KG1 (cell line): ENCODE measurements at places on chromosomes 1 and 21.
A peak's percentile ranks its signal among the peaks of the same experiment; 100 is the strongest.

DNA sequence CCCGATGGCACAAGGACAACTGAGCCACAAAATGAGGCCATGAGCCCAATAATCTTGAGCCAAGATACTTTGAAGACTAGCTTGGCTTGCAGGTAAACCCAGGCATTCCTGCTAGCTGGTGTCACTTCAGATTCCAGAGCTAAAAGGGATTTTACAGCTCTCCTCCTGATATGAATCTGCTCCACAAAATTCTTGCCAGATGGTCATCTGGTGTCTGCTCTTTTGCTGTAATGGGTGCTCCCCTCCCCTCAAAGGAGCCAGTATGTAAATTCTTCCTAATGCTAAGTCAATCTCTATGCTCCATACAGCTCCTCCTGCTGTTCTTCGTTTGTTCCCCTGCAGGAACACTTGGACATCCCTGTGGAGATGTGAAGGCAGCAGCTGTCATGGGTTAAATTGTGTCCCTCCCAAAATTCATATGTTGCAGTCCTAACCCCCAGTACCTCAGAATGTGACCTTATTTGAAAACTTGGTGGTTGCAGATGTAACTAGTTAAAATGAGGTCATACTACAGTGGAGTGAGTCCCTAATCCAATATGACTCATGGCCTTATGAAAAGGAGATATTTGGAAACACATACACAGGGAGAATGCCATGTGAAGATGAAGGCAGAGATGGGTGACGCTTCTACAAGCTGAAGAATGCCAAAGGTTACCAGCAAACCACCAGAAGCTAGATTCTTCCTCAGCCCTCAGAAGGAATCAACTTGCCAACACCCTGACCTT is 180.6 kb upstream of the PALMD start:
- DNase-seq, result no peak

DNA sequence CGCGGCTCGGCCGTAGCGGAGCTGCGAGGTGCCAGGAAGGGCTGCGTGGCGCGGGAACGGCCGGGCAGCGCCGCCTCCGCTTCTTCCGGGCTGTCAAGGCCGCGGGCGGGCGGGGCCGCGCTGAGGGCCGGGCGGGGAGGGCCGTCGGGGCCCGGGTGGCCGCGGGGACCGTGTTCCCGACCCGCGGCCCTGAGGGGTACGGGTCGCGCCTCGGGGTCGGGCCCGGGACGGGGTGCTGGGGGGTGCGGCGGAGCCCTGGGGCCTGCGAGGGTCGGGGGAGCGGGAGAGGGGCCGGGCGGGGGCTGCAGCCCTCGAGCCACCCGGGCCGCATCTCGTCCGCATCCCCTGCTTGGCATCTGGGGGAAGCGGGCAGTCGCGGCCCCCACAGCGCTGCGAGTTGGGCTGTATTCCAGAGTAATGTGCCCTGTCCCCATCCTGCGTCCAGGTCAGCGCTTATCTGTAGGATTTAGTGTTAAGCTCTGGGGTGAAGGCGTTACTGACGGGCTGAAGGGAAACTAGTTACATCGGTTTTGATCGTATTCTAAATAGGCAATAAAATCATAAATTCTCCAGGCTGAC is 379 bp downstream of the RER1 start:
- no peak for DNase-seq

GRCh38 chr1:41497056-41497440 is 12.6 kb upstream of the EDN2 start:
- DNase-seq, result no peak

- no peak for DNase-seq
Measured at GRCh38 chr1:9039761-9040658, 13.8 kb upstream of the SLC2A7 start.

GRCh38 chr21:30448514-30448913 is 8.4 kb downstream of the KRTAP15-1 start:
- no peak for DNase-seq

GRCh38 chr1:89786628-89787214 is 34.1 kb upstream of the LRRC8D start:
- DNase-seq, result no peak

- DNase-seq, result no peak
Measured at GRCh38 chr1:184865831-184866230, 108.5 kb downstream of the NIBAN1 start.

GRCh38 chr1:156961709-156962108 is 41.3 kb downstream of the LRRC71 start:
- DNase-seq, result no peak

DNA sequence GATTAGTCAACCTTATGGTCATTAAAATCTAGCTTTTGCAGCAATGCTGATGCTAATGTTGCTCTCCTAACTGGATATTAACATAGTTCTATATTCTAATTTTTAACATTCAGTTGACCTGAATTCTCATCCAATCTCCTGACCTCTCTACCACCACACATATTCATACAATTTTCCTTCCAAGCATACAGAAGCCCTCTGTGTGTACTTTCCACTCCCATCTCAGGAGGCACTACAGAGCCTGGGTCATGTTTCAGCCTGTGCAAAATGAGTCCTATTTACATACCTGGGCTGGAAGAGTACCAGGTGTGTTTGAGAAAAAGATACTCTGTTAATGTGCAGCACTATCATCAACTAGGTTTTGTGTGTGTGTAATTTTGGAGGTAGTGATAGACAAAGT is 486.3 kb downstream of the NEGR1 start:
- DNase-seq, result no peak

- DNase-seq, result no peak
Measured at GRCh38 chr1:6969762-6970161, 184.5 kb downstream of the CAMTA1 start.

DNA sequence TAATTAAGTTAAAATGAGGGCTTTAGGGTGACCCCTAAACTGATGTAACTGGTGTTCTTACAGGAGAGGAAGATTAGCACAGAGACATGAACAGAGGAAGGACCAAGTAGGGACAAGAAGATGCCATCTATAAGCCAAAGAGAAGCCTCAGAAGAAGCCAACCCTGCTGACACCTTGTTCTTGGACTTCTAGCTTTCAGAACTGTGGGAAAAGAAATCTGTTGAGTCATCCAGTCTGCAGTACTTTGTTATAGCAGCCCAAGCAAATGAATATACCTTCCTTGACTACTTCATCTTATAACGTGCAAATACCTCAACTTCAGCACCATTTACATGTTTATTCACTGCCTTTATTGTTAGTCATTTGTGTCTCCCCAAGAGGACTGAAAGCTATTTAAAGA is 3.4 kb downstream of the ZBTB21 start:
- DNase-seq, result no peak

GRCh38 chr1:201737352-201738060 is 91.5 kb upstream of the IPO9 start:
- no peak for DNase-seq

DNA sequence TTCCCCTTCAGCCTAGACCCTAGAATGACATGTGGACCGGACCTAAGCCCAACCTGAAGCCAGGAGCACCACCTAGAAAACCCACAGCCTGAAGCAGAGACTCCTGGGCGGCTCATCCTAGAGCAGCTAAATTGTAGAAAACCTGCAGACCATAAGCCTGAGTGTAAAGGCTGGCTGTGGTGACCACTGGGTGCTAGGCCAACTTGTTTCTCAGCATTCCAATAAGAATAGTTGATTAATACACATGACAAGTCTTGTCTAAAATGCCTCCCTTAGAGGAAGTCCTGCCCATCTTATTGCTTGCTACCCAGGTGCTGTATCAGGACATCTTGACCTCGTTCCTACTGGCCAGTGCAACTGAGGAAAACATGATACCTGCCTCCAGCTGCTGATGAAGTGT is 23.3 kb upstream of the CASQ2 start:
- no peak for DNase-seq

DNA sequence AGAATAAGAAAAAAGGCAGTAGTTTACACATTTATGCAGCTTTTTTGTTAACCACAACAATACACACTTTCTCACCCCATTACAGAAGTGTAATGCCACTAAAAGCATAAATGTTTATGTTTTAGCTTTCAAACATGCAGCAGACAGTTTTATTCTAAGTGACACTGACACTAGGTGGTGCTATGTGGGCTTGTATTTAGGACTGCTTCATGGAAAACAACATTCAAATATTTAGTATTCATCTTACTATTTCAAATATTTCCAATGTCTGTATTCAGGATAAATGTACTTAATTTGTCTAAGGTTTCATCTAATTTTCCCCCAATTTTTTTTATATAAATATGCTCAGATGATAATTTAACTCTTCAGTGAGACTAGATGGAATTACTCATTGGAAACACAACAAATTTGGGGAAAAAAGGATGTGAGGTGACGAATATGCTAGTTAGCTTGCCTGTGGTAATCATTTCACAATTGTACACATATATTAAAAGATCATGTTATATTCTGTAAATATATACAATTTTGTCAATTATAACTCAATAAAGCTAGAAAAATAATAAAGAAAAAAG is 71.4 kb downstream of the USP1 start:
- peak; percentile 24 for DNase-seq

- DNase-seq, result no peak
Measured at GRCh38 chr1:86713477-86713876, 9.1 kb downstream of the SH3GLB1 start.

- DNase-seq, result no peak
Measured at GRCh38 chr1:19385221-19385620, 73.1 kb downstream of the SLC66A1 start.

GRCh38 chr1:228474507-228474906 is 12.7 kb upstream of the RNF187 start:
- no peak for DNase-seq

DNA sequence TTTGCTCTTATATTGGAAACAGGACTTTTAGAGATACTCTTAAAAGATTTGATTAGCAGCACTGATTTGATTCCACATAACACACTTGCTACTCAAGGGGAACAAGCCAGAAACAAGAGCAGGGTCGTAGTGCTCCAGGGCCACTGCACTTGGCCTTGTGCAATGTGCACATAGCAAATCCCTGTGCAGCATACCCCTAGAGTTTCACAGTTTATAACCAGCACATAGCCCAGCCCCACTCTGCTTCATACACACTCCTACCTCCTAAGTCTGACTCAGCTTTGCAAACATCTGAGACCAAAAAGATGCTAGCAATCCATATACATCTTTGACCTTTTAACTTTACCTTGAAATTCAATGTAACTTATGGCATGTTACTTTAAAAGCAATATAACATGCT is 157.6 kb downstream of the VAV3 start:
- no peak for DNase-seq

- DNase-seq, result no peak
Measured at GRCh38 chr1:52558941-52559340, 6.0 kb upstream of the TUT4 start.

DNA sequence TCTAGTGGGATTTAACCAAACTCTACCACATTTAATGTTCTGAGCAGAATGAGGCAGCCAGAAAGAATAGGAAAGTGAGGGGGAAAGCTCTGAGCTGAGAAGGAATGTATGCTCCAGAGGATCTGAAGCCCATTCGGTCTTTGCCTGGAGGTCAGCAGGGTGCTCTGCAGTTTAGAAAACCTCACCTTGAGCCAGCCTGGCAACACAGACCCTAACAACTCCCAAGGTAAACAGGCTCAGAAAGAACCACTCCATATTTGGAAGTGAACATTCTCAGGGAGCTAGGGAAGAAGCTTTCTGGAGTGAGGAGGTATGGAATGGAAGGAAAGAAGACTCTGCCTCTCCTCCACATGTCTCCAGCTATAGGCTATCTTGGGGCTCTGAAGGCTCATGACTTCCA is 398.8 kb downstream of the SEC16B start:
- DNase-seq, result no peak

DNA sequence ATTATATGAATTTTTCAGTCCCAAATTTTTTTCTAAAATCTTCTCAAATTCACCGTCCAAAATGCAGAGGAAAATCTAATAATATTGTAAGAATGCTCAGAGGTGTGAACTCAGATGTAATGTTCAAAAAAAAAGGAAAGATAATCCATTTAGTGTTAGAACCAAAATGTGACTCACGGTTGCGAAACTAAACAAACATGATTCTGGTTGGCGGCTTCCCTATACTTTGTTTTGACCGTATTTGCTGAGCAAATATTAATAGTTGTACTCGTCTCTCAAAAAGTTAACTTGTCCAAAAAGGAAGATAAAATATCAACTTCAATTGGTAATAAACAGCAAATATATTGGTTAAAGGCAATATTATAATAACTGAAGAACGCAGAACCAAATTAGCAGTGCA is 34.4 kb downstream of the ZSWIM5 start:
- no peak for DNase-seq

GRCh38 chr1:6864166-6864565 is 78.9 kb downstream of the CAMTA1 start:
- no peak for DNase-seq

DNA sequence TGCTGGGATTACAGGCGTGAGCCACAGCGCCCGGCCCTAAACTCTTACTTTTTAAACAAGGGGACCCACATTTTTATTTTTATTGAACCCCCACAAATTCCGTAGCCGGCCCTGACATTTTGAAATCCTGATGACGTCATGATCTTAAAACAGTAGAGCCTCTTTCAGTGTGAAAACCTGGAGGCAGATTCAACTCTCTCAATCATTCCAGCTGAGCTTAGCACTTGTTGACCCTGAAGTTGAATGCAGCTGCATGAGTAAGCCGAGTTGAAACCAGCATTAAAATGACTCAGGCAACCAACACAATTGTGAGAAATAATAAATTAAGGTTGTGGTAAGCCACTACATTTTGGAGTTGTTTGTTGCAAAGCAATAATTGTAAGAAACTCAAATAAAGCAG is 93.9 kb upstream of the ADGRL4 start:
- no peak for DNase-seq

GRCh38 chr1:175269151-175269550 is 76.6 kb upstream of the KIAA0040 start:
- no peak for DNase-seq

DNA sequence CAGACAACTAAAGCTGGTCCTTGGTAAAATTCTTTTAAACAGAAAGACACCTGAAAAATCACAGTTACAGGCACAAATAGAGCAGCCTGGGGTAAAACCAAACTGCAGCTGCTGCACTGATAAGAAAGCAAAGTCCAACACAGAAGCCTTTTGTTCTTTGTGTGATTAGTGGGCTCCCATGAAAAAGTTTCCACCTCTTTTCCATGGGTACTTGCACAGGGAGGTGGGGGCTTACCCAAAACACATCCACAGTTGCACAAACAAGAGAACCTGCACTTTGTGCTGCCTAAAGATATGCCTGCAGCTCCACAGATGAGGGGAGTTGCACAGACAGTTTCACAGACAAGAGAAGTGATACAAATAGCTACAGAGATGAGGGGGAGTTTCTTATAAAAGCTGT is 106.7 kb upstream of the SLC5A9 start:
- no peak for DNase-seq

DNA sequence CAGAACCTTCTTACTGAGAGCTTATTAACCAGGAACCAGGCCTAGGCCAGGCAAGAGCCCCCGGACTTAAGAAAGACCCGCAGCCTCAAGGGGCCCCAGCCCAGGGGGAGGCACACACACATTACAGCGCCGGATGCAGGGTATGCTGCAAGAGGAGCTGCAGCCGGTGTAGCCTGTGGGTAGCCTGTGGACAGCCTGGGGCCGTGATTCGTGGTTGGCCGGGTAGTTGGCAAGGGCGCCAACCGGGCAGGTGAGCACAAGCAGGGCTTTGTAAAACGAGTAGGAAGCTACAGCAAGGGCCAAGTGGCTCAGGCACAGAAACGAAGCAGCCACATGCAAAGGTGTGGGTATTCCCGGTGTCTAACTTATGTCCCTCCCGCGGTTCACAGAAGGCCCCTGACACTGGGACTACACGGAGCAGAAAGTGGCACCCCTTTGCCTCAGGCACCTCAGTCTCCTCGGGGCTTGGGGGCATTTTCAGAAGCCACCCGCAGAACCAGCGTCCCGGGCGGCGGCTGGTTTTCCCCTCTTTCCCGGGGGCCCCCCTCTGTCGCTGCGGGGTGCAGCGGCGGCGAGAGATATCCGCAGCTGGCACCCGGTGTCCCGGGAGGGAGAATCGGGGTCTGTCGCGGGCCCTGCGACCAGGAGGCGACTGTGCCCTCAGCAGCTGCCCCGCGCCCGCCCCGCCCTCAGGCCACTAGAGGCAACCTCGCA is 40.8 kb downstream of the KIAA1614 start:
- no peak for DNase-seq
